ENCODE measurements at places on chromosomes 7 and 10.

- no peak for DNase-seq
These were observed 42.3 kb upstream of the HMX3 start for GRCh38 chr10:123093489-123093888.

DNA sequence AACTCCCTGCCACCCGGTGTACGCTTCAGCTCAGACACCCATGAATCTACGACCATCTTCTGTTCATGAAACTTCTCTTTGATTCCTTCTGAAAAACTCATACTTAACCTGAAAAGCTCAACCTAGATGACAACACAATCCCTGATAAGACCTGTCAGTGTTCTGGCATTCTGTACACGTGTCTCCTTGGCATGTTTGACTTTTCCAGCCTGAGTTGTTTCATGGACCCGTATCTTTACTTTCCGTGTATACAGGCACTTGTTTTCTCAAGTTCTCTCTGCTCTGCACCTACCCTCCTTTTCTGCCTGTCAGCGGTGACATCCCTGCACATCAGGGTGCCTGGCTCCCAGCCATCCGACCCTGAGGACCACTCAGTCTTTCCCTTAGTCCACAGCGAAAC is 103.3 kb downstream of the LARP4B start:
- DNase-seq = no peak

DNA sequence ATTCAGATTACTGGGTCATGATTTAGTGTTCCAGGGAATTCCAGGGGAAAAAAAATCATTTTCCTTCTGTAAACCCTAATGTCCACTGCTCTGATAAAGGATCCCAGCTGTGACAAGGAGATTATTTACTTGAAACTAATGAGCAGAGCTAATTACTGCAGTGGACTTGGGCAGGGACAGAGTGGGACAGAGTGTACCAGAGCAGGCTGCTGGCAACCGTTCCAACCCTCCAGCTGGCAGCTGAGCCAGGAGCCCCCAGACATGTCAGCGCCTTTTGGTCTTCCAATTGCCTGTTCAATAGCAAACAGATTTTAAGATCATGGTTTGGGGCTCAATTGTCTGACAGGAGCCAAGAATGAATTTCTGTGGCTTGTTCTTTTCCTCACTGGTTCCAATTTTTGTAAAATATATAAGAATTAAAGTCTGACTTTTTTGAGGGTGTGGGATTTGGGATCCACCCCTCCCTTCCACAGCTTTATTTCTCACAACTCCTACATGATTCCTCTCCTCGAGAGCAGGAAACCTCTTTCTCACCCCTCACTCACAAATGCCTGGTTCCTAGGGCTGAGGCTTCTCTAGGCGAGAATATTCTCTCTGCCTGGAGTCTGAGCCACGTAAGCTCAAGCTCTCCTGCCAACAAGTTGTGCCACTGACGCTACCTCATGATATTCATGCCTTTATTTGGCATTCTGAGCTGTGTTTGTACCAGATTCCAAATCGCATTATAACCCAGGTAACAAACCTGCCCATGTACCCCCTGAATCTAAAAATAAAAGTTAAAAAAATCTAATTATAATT is 20.6 kb upstream of the FAM180A start:
- no peak for DNase-seq

DNA sequence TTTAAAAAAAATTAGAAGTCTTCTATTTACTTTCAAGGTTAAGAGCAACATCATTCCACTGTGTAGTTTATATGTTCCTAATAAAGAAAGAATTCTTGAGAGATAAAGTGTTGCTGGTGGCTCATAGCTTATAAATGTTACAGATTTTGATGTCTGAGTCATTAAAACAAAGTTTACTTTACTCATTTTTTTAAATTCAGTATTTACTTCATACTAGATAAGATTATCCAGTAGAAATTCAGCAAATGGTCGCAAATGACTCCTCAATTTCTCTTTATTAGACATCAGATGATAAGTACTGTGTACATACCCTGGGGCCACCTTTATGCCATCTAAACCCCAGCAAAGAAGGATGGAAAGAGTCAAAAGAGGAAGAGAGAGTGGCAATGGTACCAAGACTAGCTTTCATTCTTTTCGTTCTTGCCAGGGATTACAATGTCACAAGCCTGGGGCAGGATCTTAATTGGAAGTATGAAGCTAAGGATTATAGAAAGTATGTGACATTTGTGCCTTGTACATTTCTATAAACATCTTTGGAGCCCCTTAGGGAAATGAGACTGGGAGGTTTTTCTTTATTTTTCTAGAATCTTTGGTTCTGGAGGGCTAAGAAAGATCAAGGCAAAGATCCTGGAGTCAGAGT is 206.1 kb downstream of the CHRM2 start:
- DNase-seq = no peak

GRCh38 chr10:13684806-13685482 is 98.2 kb downstream of the PRPF18 start:
- no peak for DNase-seq

GRCh38 chr10:44332465-44332864 is 52.4 kb downstream of the CXCL12 start:
- DNase-seq = no peak

- DNase-seq = no peak
These were observed 312.8 kb upstream of the NFE2L3 start for GRCh38 chr7:25839084-25839769.

All from stimulated activated CD4-positive, alpha-beta T cell treated with anti-CD3 and anti-CD28 coated beads, Interleukin-1b, Interleukin-23, amount 100 ng/mL, for 1 hour (primary cell).